CD4-positive, alpha-beta T cell treated with Interleukin-17A for 4 hours (primary cell): ENCODE measurements at places on chromosomes 12 and 14.

DNA sequence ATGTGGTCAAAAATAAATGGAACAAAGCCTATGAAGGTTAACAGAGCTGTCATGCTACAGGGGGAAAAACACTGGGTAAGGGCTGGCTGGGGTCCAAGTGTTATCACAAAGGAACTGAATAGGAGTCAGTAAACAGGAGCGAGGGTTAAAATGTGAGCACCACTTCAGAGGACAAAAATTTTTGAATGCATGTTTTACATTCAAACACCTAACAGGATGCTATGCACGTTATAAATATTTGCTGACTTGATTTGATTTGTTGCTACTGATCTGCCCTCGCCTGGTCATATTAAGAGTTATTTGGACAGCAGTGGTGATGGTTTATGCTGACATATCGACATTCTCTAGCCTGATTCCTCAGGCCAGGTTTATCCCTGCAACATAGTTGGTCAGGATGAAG is 7.4 kb upstream of the KTN1 start:
- DNase-seq: no peak

- DNase-seq: no peak
Measured at GRCh38 chr14:104601786-104602185, 2.8 kb downstream of the TMEM179 start.

GRCh38 chr14:56122301-56122700 is 4.1 kb downstream of the PELI2 start:
- no peak for DNase-seq

DNA sequence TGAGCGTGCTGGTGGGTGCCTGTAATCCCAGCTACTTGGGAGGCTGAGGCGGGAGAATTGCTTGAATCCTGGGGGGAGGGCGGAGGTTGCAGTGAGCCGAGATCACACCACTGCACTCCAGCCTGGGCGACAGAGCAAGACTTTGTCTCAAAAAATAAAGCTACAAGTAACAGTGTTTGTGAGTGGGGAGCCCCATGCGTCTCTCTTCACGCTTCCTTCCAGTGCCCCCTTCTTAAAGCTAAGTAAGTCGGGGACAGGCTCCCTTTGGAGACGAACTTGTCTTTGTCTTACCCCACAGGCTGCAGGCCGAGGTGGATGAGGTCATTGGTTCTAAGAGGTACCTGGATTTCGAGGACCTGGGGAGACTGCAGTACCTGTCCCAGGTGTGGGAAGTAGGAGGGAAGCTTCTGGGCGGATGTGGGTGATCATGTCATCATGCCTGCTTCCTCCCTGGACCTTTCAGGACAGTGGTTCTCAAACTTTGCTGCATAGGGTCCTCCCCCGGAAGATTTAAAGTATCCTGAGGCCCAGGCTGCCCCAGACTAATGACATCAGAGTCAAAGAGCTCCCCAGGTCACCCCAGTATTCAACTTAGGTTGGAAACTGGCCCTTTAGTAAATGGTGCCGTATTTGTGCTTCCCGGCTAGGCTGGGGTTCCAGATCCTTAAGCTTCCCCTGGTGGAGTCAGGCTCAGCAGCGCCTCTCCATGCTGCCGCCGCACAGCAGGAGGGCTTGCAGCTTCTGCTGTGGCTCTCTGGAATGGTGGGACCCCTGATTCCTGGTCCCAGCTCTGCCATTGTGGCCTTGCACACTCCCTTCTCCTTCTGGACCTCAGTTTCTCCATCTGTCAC is 37.1 kb downstream of the CYP46A1 start:
- DNase-seq: no peak

- DNase-seq: no peak
Measured at GRCh38 chr14:76603713-76604112, 157.6 kb upstream of the VASH1 start.

- DNase-seq: no peak
Measured at GRCh38 chr12:45473636-45474035, 255.9 kb upstream of the ARID2 start.

- DNase-seq: no peak
Measured at GRCh38 chr12:54504550-54504949, 7.0 kb downstream of the NCKAP1L start.

GRCh38 chr14:103308717-103309616 is 25.1 kb upstream of the EIF5 start:
- DNase-seq: no peak

DNA sequence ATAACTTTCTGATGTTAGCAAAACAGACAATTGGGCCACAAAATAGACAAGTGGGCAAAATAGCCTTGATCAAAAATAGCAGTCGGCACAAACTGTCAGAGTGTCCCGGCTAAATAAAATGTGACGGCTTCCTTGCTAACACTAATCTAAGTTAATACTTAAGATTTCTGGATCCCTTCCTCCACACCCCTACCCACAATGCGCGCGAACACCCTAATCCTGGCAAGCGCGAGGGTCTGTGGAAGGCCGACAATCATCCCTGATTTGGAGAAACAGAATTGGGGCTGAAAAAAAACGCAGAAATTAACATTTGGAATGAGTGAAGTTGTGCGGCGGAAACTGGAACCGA is 489 bp downstream of the CEP290 start:
- DNase-seq: no peak

GRCh38 chr14:51304438-51304837 is 64.4 kb downstream of the TMX1 start:
- no peak for DNase-seq

DNA sequence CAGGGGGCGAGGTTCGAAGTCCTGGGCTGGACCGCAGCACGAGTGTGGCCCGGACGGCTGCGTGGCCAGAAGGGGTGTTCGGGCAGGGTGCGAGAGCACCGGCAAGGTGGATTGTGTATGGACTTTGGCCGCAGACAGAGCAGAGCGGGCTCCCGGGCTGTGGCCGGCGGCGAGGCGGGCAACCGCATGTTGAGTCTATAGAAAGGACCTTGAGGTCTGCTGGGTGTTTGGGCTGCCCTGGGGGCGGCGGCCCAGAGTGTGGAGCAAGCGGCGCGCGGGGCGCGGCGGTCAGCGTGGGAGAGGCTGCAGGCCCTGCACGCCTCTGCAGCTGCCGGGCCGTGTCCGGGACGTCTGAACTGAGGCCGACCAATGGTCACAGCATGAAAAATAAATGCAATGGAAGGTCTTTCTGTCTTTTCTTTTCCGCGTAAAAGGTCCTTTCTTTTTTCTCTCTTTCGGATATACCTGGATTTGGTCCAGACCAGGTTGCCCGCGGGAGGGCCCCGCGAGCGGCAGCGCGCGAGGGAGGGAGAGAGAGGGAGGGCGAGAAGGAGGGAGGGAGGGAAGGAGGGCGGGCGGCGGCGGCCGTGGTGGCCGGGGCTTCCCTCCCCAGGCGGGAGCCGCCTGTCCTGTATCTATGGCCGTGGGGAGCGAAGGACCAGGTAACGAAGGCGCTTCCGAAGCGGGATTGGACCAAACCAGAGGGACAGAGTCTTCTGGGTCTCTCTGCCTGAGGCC is 5.5 kb upstream of the HOXC9 start:
- no peak for DNase-seq

- DNase-seq: no peak
Measured at GRCh38 chr14:100748944-100749343, 22.3 kb downstream of the DLK1 start.

DNA sequence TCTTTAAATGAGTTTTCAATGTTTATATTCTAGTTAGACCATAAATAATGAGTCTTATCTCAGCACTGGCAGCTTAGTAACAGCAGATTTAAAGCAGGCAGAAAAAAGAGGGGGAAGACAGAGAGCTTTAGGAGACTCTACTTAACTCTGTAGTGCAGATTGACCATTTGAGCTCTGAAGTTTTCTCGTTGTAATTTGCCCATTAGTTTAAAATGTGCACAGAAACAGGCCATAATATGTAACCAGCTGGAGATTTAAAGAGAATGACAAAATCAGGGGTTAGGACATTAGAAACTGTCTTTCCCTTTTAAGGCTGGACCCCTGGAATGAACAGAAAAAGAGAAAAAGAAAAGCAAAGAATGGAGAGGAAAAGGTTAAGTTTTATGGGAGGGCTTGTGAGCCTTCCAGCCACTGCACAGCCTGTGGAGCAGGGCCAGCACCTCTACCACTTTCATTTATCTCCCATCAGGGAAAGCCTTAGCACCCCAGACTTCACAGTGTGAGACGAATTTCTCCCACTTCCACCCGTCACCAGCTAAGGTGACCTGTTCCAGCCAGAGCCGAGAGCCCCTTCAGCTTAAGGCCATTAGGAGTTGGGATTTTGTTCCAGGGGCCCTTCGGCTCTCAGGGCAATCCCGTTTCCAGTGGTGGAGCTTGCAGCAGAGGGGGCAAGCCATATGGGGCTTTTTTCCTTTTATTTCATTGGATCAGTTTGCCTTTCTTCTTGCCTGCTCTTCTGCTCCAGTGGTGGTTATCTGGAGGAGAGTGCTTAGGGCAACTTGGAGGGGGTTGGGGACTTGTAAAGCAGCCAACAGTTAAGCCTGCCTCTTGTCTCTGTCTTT is 8.0 kb downstream of the IL22 start:
- DNase-seq: no peak

GRCh38 chr14:92597906-92598905 is 84.6 kb downstream of the RIN3 start:
- DNase-seq: no peak

DNA sequence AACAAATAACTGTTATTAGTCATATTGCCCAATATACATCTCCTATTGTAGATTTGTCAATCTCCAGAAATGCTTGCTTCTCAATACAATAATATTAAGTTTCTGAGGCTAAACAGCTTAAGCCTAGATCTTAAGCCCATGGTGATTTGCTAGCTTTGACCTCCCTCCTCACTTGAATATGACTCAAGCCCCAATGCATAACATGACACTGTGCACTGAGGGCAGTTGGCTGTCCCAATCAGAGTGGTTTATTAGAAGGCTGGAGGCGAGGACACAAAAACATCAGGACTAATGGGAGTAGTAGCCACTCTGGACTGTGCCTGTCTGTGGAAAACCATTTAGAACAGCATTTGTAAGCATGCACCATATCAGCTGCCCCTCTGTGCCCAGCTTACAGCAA is 81.1 kb upstream of the GTF2A1 start:
- DNase-seq: no peak

GRCh38 chr14:59582161-59582560 is 5.5 kb upstream of the CCDC175 start:
- DNase-seq: no peak

DNA sequence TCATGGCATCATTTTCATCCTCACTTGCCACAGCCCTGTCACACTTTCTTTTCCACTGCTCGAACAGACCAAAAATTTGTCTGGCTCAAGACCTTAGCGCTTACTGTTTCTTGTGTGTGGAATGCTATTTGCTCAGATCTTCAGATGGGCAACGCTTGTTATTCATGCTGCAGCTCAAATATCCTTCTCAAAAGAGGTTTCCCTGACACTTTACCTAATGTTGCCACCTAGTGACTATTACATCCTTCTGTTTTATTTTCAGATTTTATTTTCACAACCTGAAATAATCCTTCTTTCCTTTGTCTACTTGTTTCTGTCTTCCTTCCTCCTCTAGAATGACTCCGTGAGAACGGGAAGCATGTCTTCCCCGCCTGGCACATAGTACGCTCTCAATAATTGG is 5.6 kb downstream of the FBXO33 start:
- no peak for DNase-seq

GRCh38 chr12:45131506-45131905 is 80.6 kb upstream of the DBX2 start:
- no peak for DNase-seq

GRCh38 chr12:96337953-96338352 is 62.3 kb downstream of the CDK17 start:
- DNase-seq: no peak

- no peak for DNase-seq
Measured at GRCh38 chr14:81473456-81474147, 60.1 kb downstream of the SEL1L start.

- DNase-seq: no peak
Measured at GRCh38 chr12:130435826-130436225, 98.1 kb downstream of the PIWIL1 start.

DNA sequence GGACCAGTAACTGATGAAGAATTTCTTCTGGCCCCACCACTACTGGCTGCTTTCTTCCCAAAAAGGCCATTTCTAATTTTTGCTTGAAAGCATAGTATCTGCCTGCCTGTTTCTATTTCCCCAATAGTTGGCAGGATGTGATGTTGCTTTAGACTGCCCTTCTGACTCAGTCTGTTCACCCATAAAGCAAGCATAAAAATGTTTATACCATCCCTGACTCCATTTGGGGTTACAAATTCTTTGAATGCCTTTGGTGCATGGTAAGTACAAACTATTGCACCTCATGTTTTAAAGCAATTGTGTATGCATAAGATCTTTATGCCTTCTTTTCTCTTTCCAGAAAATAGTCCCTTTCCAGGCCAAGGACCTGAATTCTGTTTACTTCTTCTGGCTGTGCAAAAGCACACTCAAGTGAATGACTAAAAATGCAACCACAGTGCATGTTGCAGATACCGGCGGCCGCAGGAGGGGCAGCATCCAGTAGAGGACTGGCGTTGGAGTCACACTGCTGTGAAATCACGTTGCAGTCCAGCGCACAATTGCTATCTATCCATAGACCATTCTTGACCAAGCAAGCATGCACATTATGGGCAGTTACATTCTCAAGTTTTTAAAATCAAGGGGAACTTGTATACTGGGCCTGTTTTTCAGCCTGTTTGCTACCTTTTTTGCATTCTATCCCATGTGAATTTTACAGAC is 82.4 kb downstream of the SLC5A8 start:
- DNase-seq: no peak

DNA sequence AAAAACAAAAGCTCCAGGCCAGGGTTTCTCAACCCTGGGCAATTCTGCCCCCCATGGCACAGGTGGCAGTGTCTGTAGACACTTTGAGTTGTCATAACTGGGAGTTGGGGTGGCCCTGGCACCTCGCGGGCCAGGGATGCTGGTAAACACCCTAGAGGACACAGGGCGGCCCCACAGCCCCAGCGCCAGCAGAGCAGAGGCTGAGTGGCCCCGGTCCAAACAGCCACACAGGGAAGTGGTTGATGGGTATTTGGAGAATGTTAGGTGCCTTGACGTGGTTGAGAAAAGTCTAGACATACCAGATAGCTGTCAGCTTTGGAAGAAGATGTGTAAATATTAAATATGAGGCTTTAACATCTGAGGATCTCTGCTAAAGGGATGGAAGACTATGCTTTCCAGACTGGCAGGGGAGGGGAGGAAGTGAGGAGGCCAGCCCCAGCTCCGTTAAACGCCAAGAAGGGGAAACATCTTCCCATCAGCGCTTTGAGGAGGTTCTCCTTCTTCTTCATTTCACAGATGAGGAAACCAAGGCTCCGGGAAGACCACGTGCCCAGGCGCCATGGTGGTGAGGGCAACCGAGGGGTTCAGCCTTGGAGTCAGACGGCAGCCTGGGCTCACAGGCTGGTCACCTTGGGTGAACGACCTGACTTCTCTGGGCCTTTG is 103.7 kb downstream of the SCARB1 start:
- DNase-seq: no peak

GRCh38 chr12:47722941-47723631 is 2.2 kb downstream of the ENDOU start:
- DNase-seq: no peak

GRCh38 chr12:5914387-5915149 is 30.5 kb downstream of the ANO2 start:
- DNase-seq: no peak

- no peak for DNase-seq
Measured at GRCh38 chr14:100684154-100684553, 42.5 kb upstream of the DLK1 start.
